ENCODE measurements at places on chromosomes 5 and 9.

GRCh38 chr5:59579101-59579823 lies 314.3 kb downstream of the PDE4D start:
- no peak for DNase-seq

GRCh38 chr5:123671042-123671441 lies 159.1 kb downstream of the CSNK1G3 start:
- peak; percentile 0 for DNase-seq

GRCh38 chr9:90960941-90961340 lies 159.3 kb downstream of the SYK start:
- no peak for DNase-seq

DNA sequence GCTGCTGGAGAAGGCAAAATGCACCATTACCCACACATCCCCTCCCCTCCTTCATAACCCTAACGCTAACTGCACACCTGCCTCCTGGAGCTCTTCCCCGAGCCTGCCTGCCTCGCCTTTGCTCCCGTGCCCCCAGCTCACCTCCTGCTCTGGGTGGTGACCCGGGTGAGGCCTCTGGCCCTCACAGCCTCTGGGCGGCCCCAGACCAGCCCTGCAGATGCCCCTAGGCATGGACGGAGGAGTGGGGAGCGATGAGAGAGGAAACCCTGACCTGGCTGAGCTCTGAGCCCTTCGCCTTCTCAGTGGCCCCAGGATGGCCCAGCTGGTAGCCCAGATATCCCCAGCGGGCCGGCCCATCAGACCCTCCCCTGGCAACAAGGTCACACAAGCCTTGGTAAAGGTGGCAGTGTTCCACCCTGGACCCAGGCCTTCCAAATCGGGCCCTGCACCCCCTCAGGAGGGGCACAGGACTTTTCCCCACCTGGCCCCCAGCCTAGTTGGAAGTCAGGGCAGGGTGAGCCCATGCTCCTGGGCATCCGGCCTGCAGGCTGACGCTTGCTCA lies 14.5 kb upstream of the CAMSAP1 start:
- no peak for DNase-seq

- no peak for DNase-seq
Measured at GRCh38 chr5:88765798-88766197, 117.2 kb downstream of the MEF2C start.

DNA sequence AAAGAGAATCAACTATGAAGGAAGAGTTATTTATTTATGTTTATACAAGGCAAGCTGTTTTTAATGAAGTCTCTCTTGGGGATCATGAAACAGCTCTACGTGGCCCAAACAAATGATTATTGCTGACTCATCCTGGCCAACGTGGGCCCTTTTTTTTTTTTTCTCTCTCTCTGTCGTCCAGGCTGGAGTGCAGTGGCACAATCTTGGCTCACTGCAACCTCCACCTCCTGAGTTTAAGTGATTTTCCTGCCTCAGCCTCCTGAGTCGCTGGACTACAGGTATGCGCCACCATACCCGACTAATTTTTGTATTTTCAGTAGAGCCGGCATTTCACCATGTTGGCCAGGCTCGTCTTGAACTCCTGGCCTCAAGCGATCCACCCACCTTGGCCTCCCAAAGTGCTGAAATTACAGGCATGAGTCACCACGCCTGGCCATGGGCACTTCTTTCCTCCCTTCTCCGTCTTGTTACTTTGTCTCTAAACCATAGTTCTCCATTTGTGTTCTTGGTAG lies 98.3 kb downstream of the BASP1 start:
- no peak for DNase-seq

DNA sequence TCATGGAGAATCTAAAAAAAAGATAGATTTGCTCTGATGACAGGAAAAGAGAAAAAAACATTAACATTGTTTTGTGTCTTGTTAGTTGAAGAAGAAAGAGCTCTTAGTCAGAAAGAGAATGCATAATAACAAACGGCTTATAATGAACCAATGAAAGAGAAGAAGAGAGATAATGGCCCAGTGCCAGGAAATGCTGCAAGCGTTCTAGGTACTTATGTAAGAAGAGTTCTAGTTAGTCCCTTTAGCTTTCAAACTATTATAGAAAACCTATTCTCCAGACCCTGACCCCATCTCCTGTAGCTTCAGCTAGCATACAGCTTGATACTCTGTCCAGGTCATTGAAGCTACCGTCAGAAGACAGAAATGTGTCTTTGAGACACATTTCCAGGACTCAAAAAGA lies 70.2 kb downstream of the FBXL17 start:
- no peak for DNase-seq
